IPS-NIHi11 (cell line): ENCODE measurements at places on chromosomes 3 and 15.
A peak's percentile ranks its signal among the peaks of the same experiment; 100 is the strongest.

GRCh38 chr15:80850941-80851451 lies 71.8 kb downstream of the CEMIP start:
- no peak for DNase-seq

DNA sequence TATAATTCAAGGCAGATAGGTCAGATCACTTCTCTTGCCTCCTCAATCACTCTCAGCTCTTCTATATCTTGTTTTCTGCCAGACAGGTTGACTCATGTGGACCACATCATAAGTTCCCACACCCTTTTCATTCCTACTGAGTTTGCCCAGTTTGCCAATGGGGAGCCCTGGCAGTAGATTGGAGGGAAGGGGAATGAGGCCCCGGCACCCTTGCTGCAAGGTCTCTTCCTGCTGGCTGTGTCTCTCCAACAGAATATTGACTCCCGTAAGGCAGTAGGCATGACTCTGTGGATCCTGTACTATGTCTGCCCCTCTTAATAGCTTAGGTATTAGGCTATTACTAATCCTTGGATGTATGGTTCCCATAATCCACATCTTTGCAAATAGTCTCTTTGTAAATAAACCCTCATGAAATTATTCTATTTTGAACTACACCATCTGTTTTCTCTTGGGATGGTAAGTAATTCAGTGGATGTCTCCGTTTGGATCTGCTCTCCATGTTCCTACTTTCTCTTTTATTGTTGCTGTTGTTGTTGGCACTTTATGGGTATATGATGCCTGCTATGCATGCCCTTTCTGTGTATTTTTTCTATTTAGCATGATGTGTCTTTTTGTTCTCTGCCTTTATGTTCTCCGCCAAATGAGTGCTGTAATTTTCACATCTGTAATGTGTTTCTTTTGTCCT lies 65.5 kb upstream of the DCBLD2 start:
- no peak for DNase-seq

DNA sequence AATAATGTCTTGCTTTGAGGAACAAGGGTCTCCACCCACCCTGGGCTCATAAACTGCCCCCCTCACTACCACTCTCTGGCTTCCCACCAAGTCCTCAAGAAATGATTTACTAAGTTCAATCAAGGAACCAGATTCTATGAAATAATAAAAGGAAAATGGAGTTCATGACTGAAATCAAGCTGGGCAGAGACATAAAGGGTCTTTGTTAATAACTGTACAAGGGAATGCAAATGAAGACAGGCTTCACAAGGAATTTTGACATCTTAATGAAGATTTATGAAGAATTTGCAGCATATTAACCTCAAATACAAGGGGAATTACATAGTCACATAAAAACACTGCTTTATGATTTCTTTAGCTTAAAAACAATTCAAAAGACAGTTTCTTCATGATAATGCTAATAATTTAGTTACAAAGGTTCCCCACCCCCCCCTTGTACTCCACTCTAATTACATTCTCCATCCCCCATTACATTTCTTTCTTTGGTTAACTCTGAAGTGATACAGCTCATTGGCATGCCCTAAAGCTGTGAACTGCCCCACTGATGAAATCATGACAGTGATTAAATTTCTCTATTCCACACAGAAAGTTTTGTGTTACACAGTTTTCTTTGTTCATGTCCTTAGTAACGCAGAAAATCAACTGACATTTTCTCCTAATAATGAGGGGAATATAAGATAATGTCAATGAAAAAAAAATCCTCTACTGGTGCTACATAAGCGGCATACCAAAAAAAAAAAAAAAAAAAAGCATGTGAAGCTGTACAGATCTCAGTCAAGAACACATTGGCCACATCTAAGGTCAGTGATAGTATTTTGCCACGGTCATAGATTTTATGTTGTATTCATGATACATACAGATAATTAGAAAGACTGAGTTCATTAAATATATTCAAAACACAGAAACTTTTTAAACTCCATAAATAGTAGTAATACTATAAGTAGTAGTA lies 54.4 kb downstream of the WWTR1 start:
- DNase-seq, result no peak

DNA sequence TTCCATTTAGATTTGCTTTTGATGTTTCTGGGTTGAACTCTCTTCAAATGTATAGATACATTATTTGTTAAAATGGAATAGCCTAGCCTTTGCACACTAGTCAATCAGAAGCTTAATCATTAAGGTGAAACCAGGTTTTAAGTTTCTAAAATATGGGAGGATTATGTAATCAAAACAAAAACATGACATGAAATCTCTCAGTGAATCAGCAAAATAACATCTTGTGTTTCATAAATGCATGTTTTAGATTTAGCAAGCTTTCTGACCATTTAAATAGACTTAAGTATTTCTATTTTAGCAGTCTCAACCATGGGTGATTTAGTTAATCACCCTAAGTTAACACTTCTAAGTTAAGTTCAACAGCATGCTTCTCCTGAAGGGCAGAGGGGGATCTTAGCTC lies 11.3 kb downstream of the GTF2E1 start:
- no peak for DNase-seq

- no peak for DNase-seq
Measured at GRCh38 chr3:104575634-104576033, 791.1 kb upstream of the ALCAM start.

DNA sequence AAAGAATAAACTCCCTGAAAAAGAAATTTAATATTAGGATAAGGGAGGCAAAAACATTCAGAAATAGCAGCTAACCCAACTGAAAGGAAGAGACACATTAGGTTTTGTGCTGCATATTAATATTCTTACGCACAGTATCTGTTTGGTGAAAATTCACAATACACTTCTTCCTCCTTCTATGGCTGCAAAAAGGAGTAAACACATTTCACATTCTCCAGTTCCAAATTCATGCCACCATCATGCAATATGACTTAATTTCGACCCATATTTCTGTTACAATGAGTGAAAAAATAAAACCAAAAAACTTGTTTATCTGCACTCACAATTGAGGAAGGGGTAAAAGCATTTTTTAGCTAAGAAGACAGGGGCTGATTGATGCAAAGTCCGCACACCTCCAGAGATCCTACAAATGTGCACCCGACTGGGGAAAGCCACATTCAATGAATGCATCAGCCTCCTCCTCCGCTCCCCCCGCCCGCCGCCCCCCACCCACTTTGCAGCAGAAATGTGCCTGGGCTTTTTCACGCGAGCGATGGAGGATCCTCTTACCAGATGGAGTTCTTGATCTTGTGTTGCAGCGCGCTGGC lies 1.0 kb downstream of the RFX7 start:
- DNase-seq, result no peak

DNA sequence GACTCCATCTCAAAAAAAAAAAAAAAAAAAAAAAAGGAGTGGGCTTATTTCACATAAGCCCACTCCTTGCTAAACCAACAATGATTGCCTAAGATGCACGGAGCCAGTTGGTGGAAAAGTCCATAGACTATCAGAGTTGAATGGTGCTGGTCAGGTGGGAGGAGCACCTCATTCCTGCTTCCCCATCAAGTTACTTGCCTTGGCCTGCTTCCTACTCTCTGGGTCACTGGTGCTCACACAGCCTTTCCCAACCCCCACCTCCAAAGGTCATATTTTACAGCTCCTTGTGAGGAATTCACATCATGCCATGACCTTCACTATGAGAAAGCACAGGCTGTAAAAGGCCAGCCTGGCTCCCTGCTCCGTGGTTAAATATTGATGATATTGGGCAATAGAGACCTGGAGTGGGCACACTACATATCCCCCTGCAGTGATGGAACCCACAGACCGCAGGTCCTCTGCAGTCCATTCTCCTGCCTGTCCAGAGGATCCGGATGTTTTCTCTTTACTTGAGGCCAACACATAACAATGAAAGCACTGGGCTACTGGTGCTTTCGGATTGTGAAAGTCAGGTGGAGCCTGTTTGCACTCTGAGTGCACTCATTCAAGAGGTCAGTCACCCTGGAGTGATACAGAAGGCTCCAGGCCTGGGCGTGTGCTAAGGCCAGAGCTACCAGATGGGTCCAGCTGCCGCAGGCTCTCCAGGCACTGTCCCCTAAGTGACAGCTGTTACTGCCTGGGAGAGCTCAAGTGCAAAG lies at the start of gene SLC51B:
Gene SLC51B (plus strand): TSS at position 664 of the 758 bp plus-strand sequence. CDS start 4,618 bp downstream, outside the sequence.
- DNase-seq, result no peak

- DNase-seq, result no peak
Measured at GRCh38 chr3:69419276-69419675, 33.4 kb upstream of the FRMD4B start.

- no peak for DNase-seq
Measured at GRCh38 chr3:169387751-169388696, 275.5 kb downstream of the MECOM start.

DNA sequence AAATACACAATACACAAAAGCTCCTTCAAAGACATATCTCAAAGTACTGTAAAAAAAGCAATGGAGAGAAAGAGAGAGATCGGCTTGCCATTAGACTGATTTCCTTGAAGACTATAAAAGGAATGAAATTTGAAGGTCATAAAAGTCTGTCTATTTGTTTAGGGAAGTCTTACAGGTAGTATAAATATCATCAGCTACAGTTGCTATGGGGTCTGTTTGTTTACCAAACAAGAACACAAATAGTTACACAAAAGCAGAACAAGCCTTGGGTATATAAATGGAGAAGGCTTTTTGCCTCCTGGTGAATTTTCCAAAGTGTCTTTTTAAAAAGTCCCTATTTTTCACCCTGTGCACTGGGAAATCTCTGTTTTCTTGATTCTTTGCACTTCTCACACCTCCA lies 552.3 kb downstream of the FOXP1 start:
- DNase-seq, result no peak

- DNase-seq, result no peak
Measured at GRCh38 chr3:175267561-175267960, 408.4 kb downstream of the NAALADL2 start.

GRCh38 chr15:62094388-62094787 lies 27.6 kb downstream of the C2CD4A start:
- no peak for DNase-seq

GRCh38 chr3:100068826-100069225 lies 45.5 kb downstream of the FILIP1L start:
- DNase-seq, result peak; percentile 78

DNA sequence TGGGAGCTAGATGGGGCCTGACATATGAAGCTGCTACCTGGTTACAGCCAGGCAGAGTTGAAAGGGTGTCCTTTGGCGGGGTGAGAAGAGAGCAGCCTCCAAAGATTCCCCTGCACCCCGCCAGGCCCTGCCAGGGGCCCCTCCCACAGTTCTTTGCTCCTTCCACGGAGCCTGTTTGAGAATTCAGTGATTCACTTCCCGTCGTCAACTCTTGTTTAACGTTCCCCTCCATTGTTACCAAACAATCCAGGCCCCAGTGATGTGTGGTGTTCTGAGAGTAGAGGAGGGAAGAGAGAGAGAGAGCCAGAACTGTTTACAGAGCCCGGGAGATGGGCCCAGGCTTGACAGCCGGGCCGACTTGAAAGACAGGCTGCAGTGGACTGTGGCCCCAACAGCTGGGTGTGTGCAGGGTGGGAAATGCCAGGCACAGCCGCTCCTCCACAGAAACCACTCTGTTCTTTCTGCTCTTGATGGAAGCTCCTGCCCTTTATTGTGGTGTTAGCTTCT lies 81.5 kb downstream of the SMAD3 start:
- DNase-seq, result no peak

- no peak for DNase-seq
Measured at GRCh38 chr3:61687663-61688306, 126.4 kb downstream of the PTPRG start.

DNA sequence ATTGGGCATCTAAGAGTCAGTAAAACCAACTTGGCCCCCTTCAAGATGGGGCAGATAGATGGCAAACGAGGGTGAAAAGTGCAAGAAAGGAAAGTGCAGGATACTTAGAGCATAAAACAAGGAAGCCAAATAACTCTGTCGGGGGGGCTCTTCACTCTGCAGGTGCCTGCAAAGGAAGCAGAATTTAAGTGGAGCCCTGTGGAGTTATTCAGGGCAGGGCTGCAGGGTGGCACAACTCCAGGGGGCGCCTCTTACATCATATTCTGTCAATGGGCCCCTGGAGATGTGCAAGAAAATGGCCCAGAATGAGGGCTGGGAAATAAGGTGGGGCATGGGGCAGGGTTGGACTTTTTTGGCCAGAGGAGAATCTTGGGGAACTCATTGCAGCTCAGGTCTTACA lies 69.7 kb downstream of the CD47 start:
- no peak for DNase-seq

DNA sequence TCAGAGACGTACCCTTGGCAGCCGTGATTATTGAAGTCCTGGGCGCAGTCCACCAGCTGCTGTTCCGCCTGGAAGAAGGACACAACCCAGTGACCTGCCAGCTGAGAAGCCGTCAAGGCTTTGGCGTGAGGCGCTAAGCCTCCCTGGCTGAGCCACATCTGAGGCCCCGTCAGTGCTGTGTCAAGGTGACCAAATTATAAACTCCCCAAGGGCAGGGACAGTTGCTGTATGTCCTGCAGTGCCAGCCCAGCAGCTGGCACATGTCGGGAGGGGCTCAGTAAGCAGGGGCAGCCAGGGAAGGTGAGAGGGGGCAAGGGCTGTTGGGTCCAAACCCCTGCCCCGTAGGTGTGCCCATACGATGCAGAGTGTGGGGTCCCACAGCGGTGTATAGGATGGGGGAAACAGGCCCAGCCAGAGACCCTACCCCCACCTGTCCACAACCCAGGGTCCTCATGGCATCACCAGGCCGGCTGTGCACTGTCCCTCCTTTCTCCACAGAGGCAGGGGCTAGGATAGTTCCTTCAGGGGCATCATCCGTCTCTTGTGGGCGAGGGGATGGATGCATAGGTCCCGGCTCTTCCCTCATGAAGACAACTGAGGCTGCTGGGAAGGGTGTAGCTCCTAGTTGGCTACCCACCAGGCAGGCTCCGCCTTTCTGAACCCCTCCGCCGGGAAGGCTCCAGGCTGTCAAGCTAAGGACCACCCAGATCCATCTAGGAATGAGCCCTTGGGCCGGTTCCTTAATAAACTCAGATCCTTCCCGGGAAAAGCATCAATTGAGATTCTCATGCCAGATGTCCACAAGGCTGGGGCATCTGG lies 13.2 kb downstream of the CTSH start:
- DNase-seq, result no peak

DNA sequence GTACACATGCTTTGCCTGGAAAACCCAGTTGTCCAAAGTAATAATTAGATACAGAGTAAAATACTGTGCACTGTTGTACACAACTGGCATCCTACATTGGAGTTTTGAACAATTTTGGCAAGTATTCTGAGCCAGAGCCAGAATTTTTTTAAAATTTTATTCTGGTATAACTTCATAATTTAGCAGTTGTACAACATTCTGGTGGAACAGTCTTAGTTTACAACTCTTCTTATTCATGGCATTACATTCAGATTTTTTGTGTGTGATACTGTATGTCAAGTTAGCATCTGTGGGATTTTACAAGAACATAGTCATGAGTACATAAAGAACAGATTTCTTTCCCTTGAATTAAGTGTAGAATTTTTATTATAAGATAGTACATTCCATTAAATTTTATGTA lies 67.5 kb downstream of the SLC49A4 start:
- no peak for DNase-seq

- no peak for DNase-seq
Measured at GRCh38 chr3:60017631-60018030, 967.8 kb upstream of the CFAP20DC start.

GRCh38 chr3:22907161-22907780 lies 295.9 kb upstream of the UBE2E2 start:
- no peak for DNase-seq

GRCh38 chr3:197912741-197913476 lies 37.1 kb upstream of the RPL35A start:
- DNase-seq, result no peak
